HS-27A (cell line): ENCODE measurements at places on chromosomes 3 and 15.

DNA sequence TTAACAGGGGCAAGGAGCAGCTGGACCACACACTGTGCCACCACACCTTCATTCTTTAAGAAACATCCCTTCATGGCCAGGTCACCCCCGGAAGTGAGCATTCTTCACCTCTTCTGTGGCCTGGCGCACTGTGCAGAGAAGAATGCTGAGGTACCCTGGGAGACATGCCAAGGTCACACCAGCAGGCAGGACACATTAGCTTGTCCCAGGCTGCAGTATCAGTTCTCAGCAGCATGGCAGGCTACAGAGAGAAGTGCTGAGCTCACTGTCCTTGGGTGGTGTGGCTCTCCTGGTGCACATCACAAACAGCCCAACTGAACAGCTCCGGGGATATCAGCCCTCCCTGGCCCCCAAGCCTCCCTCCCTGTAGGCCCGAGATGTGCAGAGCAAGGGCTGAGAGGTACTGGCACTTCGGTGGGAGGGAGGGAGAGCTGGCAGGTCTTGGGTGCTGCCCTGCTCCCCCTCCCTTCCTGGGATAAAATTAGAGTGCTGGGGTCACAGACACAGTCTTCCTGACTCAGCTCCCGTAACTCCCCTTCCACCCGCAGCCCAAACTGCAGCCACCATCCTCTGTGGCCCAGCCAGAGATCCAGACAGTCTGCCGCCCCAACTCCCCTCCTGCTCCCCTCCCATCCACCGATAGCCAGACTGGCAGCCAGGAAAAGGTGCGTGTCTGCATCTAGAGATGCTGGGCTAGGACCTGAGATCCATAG lies 13.4 kb downstream of the SEMA7A start:
- DNase-seq: peak; percentile 81

- peak; percentile 51 for DNase-seq
Measured at GRCh38 chr3:45972534-45973402, 22.9 kb downstream of the FYCO1 start.

DNA sequence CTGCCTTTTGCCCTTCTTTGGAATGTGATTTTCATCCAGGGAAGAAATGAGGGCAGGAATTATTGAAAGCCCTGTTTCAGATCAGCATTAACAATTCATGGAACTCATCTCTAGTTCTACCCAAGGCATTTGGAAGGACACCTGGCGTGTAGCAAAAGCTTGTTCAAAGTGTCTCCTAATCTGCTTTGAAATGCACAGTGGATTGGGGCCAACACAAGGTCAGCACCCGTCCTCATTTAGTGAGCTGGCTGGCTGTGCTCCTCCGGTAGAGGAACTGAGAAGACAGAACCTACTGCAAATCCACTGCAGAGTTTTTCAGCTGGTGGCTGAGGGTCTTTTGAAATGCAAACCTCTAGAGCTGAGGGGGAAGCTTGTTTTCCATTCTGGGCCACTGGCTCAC lies 141.6 kb upstream of the STT3B start:
- DNase-seq: no peak

DNA sequence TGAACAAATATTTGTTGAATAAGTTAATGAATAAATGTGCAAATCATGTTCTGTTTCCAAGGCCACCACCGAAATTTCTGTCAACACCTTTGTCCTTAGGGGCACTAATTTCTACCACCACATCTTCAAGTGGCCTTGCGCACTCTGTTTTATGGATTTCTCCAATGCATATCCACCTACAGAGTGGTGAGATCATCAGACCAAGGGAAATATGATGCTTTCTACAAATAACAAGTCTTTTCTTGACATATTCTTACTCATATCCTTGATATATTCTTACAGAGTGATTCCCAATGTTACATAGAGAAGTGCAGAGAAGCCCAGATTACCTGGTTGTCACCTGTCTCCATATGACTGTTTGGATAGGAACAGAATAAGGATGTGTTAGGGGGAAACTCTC lies 36.1 kb upstream of the TMCO5A start:
- no peak for DNase-seq

DNA sequence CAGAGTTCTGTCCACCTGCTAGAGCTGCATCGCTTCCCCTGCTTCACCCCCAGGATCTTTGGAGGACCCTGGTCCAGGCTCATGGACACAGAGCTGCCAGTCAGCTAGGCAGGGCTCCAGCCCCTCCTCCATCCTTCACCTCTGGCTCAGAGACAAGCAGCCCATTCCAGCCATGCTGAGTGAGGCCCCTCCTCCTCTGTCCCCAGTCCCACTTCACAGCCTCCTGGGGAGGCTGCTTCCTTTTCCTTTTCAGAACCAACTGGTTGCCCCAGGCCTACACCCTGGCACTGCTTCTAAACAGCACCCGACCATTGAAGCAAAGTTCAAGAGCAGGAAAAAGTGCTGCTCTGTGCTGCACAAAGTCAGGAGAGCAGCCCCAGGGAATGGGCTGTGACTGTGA lies 22.2 kb downstream of the IQSEC1 start:
- DNase-seq: no peak

- no peak for DNase-seq
Measured at GRCh38 chr3:30500666-30501399, 105.6 kb upstream of the TGFBR2 start.

DNA sequence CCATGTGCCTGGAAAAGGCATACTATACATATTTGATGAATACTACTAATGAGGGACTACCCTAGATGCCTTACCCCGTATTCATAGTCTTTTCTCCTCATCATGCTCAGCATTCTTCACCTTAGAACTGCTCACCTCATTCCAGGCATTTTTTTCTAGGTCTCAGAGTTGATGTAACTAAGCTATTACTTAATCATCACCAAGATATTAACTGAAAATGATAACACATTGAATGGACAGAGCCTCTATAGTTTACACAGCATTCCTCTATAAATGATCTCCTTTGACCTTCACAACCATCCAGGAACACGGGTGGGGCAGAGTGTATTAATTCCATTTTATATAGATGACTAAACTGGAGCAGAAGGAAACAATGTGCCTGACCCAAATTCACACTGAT lies 174.1 kb upstream of the DPH6 start:
- no peak for DNase-seq

- DNase-seq: no peak
Measured at GRCh38 chr3:129058441-129059200, 2.0 kb upstream of the GP9 start.

- peak; percentile 40 for DNase-seq
Measured at GRCh38 chr3:193805448-193805847, 212.4 kb downstream of the OPA1 start.

DNA sequence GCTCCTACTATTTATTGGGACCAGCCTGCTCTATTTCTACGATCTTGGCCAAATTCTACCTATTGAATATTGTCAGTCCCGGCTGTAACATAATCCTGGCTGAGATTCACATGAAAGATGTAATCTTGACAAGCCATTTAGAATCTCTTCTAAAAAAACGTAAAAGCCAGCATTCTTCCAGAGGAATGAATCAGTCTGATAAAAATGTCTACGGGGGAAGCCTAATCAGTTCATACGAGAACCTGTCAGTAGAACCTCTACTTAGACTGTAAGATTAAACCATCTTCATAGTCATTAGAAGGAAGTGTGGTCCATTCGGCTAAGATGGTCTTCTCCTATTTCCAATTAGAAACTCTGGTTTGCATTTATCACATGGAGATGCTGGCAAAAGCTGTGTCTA lies 147.2 kb upstream of the WNT5A start:
- no peak for DNase-seq

DNA sequence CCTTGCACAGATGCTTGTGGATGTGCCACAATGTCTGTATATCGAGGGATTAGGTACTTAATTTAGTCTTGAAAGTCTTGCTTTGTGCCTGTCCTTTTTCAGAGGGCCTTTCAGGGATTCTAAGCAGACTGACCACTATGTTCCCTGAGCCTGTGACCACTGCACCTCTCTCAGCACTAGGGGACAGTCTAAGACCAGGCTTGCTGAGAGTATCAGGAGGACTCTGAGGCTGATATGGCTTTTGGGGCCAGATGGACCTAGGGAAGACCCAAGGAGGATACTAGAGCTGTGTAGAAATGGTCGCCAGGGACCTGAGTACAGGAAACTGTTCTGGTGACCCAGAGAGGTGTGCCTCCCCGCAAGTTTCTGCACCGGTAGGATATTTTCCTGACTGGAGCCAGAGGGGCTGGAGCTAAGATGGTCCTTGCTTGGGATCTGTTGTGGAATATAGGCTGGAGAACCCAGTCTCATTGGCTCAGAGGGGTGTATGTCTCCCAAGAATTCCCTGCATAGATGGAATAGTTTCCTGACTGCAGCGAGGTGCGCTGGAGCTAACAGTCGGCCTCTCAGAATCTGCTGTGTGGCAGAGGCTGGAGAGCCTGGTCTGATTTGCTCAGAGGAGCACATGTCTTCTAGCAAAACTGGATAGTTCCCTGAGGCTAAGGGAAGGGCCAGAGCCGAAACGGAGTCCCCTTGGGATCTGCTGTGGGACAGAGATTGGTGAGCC lies 213.2 kb upstream of the DCBLD2 start:
- peak; percentile 83 for DNase-seq

GRCh38 chr3:194585880-194586281 lies 47.3 kb downstream of the TMEM44 start:
- DNase-seq: no peak

DNA sequence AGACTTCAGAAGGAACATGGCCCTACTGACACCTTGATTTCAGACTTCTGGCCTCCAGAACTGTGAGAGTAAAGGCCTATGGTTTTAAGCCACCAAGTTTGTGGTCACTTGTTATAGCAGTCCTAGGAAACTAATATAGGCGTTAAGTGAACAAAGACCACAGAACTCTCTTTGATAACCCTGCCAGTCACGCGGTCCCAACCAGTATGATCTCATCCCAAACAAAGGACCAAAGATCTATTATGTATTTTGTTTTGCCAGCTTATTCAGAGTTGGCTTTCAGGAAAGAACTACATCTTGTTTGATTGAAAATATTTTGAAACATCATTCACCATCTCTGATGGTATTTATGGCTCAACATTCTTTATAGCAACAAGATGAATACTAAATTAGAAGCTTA lies 294.4 kb upstream of the SLCO3A1 start:
- no peak for DNase-seq

GRCh38 chr3:169497567-169498257 lies 165.8 kb downstream of the MECOM start:
- peak; percentile 58 for DNase-seq

- DNase-seq: peak; percentile 63
Measured at GRCh38 chr15:29736744-29737020, 85.6 kb downstream of the TJP1 start.

DNA sequence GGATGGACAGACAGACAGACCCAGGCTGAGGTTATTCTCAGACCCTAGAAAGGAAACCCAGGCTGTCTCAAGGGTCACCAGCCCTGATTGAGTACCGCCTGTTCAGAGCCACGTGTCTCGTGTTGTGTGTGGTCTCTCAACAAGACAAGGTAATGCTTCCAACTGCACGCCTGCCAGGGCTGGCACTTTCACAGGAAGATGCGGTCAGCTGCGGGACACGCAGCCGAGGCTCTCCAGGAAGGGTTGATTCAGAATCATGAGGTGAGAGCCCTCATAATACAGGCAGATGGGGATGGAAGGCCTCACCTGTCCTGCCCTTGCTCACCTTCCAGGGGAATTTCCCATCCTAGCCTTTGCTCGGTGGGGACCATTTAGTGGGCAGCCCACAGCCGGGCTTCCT lies 81.4 kb downstream of the TOP2B start:
- no peak for DNase-seq

- DNase-seq: no peak
Measured at GRCh38 chr3:142889212-142890014, 530 bp upstream of the PCOLCE2 start.

- DNase-seq: peak; percentile 71
Measured at GRCh38 chr15:58587486-58587885, 155.7 kb downstream of the LIPC start.

GRCh38 chr3:151384741-151385174 lies at the start of gene P2RY12:
Gene P2RY12, minus strand, starts transcription at chr3:151384753. Its CDS starts 45,908 bp downstream, at chr3:151338845.
- no peak for DNase-seq

GRCh38 chr3:129855170-129855831 lies 38.2 kb downstream of the TMCC1 start:
- DNase-seq: no peak

GRCh38 chr15:92328207-92328606 lies 65.5 kb upstream of the ST8SIA2 start:
- no peak for DNase-seq

GRCh38 chr3:17300441-17300840 lies 415.7 kb downstream of the PLCL2 start:
- no peak for DNase-seq

- no peak for DNase-seq
Measured at GRCh38 chr3:107275511-107275910, 101.7 kb upstream of the CCDC54 start.

DNA sequence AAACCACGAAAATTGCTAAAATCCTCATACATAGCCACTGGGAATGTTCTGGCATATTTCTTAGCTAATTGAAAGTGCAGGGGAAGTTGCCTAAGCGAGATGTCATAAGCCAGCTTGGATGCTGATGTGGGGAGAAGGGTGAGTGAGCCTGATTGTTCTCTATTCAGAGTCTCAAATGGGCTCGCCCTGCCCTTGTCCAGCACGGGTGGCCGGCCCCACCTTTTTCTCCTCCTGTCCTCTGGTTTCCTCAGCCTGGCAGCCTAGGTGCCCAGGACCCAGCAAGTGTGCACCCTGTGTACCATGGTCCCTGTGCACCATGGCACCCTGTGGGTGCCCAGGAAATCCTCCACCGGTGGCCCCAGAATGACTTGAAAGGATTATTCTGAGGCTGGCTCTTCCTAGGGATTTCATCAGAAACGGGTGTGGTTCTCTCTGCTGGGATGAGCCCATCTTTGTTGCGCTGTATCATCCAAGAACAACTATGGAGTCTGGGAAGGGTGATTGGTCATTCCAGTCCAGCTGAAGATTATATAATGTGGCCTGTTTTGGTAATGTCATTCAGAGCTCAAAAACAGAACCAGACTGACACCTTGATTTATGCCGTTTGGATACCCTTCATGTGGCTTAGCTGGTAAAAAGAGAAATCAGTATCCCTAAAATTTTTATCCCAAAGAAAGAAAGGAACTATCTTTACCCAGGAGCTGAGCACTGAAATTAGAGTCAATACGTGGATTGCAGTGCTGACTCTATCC lies 150.8 kb upstream of the BHLHE40 start:
- DNase-seq: no peak

- no peak for DNase-seq
Measured at GRCh38 chr3:178397202-178397601, 139.0 kb upstream of the KCNMB2 start.

DNA sequence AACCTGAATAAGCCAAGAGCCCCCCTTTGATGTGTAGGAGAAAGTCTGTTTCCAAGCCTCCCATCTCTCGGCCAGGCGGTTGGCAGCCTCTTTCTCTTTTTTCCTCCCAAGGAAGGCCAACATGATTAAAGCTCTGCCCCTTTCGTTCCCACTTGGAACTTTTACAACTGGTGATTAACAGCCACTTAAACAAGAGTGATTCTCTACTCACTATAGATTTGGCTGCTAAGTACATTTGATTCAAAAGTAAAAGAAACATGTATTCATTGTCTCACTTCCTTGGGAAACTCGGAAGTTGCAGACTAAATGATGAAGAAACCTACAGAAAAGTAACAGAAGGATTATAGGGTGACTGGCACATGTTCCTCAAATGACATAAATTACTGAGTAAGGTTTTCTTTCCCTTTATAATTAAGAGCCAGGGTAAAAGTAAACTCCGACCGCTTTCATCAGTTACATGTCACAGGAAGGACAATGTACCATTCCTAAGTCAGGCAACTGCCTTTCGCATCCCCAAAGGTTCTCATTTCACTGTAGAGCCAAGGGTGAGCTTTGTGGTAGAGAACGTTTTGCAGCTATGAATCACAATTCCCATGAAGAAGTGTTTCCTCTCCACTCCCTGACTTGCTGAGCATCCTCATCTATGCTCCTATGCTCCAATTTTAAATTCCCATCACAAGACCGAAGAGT lies 72.7 kb downstream of the MB21D2 start:
- DNase-seq: no peak

GRCh38 chr15:29939404-29939803 lies 117.1 kb upstream of the TJP1 start:
- DNase-seq: no peak
